ENCODE measurements at places on chromosomes 4 and X.
A peak's percentile ranks its signal among the peaks of the same experiment; 100 is the strongest.

DNA sequence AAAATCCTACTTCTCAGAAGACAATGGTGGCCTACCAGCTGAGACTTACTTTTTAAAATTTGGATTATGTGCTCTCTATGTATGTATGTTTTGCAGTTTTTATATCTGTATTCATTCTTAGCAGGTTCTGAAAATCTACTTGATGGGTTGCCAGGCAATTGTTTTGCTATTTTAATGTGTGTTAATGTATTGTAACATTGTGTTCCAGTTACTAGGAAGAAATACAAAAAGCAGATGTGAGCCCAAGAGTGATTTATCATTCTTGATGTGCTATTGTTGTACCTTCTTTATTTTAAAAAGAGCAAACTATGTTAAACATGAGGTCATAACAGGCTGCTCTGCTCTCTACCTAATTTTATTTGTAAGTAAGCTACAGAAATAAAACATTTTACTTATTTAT is 81.9 kb downstream of the REPS2 start:
- no peak for DNase-seq

DNA sequence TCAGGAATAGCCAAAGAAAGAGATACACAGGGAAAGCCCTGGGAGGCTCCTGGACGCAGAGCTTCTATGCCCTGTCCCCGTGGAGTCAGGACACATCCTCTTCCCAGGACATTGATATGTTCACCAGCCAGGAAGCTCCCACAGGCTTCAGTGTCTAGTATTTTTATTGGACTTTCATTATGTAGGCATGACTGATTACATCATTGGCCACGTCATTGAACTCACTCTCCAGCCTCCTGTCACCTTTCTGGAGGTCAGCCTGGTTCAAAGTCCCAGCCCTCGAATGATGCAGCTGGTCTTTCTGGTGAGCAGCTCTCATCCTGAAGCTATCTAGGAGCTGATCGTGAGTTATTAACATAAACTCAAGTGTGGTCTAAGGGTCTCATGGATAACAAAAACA is 104.1 kb downstream of the CPEB2 start:
- DNase-seq = no peak

DNA sequence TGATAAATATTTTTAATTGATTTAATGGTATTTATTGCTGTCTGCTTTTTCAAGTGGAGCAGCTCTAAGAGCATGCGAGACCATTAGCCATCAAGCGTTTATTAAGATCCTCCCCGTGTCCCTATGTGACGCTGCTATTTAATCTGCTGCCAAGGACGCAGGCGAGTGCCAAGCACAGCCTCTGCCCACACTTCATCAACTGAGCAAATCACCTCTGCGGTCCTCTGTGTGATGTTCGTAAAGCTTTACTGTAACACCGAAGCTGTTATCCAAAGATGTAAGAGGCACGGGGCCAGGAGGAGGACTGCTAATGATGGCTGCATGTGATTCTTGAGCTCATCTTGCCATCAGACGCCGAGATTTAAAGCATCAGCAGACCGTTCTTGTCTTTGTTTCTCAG is 79.5 kb downstream of the STOX2 start:
- DNase-seq = no peak

GRCh38 chrX:1486749-1487361 is 34.1 kb upstream of the ASMTL start:
- no peak for DNase-seq

DNA sequence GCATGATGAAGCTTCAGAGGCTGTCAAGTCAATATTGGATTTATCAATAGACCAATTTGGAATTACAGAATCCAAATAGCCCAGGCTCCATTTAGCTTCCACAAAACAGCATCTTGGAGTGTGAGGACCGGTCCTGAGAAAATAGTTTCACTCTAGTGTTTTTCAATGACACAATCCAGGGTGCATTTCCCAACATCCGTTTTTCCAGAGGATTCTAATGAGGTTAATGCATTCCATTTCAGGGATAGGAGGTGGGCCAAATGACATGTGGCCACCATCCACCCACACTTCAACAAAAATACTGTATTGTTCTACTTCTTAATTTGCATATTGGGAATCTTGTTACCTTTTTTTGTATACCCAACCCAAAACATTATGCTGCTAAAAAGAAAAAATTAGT is 229.8 kb upstream of the LDB2 start:
- no peak for DNase-seq

DNA sequence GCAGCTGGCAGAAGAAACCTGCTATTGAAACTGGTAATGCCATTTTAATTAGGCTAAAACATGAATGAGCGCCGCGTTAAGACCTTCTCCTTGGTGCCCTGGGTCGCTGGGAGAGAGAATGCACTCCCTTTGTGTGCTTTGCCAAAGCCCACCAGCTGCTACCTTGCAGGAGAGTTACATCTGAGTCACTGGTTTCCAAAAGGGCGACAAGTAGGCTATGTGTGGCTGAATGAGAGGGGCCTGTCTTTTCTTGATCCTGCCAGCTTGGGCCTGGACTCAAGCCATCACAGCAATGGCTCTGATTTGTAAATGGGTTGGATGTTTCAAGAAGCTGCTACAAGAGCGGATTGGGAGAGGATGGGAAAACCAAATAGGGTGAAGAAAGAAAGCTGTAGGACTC is 81.5 kb downstream of the NHS start:
- DNase-seq = no peak

- DNase-seq = no peak
Measured at GRCh38 chr4:82688091-82688795, 110.4 kb downstream of the SCD5 start.

GRCh38 chrX:1500701-1501624 is 36.0 kb downstream of the P2RY8 start:
- no peak for DNase-seq

DNA sequence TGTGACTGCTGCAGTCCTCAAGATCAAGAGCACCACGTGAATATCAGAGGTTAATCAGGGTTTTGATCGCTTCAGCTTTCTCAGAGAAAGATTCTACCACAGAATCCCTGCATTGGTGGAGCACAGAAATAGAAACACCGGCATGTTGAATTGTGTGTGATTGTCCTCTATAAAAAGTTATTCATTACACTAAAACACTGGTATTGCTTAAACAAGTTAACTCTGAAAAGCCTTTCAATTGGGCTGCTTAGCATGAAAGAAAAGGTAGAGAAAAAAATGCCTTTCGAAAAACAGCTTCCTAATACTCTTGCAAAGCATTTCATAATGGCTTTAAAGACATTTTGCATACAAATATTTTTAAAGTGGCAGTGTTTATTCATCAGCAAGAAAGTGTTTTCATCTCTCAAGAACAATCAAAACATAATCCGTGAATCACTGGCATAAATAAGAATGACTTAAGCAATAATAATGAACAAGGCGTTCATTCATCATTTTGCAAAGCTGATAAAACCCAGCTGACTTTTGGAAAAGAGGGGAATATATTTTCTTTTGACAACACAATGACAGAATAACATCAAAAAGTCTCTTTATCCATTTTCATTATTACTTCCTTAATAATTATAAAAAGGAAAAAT is 61.1 kb downstream of the HELT start:
- no peak for DNase-seq

DNA sequence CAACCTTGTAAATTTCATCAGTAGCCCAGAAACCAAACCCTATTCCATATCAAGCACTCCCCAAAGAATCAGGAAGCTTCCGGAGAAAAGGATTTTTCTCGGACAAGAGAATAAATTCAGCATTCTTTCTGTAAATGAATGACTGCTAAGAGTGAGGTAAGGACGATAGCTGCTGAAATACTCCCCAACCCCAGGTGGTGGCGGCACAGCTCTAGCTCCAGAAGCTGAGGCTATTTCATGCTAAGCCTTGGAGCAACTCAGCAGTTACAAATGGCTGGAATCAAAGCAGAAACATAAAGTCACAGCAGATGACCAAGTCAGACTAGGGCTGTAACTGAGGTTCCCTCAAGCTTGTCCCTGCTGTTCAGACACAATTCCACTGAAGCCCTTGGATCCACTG is 13.9 kb upstream of the PCDH19 start:
- no peak for DNase-seq

DNA sequence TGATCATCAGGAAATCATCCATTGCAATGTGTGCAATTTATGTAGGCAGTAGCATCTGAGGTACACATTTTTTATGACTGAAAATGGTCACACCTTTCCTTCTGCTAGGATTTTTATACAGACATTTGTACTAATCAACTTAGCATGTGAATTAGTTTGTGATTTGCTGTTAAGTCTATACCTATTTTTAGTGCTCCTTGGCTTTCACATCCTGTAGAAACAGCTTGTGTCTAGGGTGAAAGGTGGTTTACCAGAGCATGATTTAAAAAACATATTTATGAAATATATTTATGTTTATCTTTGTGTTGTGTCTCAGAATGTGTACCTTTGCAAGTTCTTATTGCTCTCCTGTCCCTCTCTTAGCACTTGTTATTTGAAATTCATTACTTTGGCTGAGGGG is 916.0 kb downstream of the TECRL start:
- DNase-seq = no peak

GRCh38 chr4:145186729-145187128 is 6.3 kb upstream of the OTUD4 start:
- DNase-seq = no peak

- no peak for DNase-seq
Measured at GRCh38 chrX:21740329-21741274, 17.3 kb downstream of the SMPX start.

DNA sequence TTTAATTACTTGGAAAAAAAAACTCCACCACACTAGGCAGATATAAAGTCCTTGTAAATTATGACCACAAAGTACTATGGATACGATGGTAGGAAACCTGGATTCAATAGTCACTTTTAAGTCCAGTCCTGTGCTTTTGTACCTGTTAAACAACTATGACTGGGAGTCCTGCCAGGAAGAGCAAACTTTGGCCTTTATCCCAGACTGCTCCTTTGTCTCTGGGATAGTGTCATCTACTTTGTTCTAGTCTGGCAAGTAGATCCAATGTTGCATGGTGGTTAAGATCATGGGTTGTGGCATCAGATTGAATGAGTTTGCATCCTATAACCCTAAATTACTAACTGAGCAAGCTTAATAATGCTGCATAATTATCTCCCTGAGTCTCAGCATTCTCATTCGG is 175.3 kb upstream of the FGF13 start:
- no peak for DNase-seq

- no peak for DNase-seq
Measured at GRCh38 chrX:40385682-40386081, 195.1 kb upstream of the ATP6AP2 start.

- no peak for DNase-seq
Measured at GRCh38 chr4:10046471-10046870, 25.2 kb upstream of the SLC2A9 start.

DNA sequence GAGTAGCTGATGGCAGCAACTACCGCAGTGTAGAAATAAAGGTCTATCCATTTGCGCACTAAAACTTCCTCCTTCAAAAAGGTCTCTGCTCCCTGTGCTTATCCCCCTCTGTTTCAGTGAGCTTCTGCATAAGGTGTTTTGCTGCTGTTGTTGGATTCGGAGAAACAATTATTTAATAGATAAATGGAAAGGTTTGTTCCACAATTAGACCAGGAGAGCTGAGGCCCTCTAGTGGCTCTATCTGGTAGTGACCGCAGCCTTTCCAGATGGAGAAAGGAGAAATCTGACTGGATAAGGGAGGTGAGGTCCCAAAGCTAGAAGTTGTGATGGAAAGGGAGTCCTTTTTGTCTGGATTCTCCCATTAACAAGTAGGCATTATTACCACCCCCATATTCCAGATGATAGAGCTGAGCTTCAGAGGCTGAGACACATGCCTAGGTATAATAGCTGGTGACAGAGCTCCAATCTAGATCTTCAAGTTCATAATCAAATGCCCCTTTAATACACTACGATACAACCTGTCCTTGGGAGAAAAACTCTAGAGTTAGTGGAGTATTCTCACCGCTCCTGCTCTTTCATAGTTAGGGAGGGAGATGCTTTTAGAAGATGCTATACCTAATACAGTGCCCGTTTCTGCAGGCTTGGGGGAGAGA is 5.1 kb upstream of the GABRQ start:
- DNase-seq = peak; percentile 12

- DNase-seq = no peak
Measured at GRCh38 chr4:175927121-175927520, 115.1 kb upstream of the GPM6A start.

GRCh38 chr4:38411092-38411491 is 252.9 kb upstream of the KLF3 start:
- DNase-seq = no peak

DNA sequence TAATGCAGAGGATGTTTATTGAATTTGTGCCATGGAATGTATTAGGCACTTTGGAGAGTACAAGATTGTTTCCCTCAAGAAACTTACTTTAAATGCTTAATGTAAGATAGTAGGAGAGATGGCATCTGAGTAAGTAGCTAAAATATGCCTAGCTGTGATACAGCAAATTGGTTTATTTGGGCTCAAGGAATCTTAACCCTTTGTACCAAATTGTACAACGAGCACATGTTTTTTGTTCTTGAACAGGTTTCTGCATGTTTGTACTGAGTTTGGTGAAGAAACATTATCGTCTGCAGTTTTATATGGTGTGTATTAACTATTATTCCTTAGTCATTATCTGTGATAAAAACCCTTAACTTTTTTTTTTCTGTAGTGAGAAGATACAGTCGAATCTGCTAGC is 48.6 kb downstream of the CDS1 start:
- DNase-seq = no peak

DNA sequence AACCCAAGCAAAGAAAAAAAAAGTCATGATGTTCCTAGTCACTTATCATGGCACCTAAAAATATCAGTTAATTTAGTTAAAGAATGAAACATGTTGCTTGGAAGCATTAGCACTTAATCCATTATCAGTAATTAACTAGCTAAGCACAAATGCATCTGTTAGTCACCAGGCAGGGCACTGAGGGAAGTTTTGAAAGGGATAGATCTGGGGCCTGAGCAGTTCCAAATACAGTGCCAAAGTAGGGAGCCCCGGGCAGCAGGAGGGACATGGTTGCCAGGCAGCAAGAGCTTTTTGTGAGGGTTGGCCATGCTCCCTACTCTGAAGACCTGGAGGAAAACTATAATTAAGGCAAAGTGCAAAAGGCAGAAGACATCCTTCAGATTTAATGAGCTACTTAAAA is 62.0 kb downstream of the PHKA1 start:
- no peak for DNase-seq

DNA sequence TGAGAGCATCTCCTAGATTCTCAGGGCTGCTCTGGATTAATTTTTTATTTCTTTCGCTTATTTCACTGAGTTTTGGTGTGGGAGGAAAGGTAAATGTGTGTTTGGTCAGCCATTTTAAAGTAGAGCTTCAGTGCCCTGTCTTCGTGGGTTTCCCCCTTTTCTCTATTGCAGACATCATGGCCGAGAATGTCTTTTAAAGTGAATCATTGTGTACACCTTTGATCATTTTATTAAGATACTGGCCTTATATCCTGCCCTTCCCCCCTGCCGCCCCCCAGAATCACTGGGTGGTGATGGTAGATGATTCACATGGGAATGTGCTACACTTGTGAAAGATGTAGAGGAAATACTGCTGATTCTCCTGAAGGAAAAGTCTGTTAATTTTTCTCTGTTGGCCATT is 23.8 kb downstream of the CDKL5 start:
- no peak for DNase-seq

DNA sequence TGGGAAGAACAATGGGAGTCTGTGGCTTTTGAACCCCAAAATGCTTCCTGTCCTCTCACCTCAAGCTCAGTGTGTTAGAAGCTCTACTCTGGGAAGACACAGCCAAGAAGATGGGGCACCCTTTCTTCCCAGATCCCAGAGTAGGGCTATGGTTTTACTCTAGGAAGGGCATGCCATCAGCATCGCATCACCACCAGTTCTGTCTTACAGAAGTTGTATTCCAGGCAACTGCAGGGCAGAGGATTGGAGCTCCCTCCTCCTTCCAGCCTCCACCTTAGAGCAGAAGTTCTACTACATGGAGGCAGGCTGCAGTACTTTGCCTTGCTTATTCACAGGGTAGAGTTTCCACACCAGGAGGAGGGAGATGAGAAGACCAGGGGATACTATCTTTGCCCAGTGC is 18.1 kb upstream of the ZFX start:
- DNase-seq = no peak
